Esophagus squamous epithelium (tissue), 5 donors: ENCODE measurements at places on chromosomes 7 and 10.

DNA sequence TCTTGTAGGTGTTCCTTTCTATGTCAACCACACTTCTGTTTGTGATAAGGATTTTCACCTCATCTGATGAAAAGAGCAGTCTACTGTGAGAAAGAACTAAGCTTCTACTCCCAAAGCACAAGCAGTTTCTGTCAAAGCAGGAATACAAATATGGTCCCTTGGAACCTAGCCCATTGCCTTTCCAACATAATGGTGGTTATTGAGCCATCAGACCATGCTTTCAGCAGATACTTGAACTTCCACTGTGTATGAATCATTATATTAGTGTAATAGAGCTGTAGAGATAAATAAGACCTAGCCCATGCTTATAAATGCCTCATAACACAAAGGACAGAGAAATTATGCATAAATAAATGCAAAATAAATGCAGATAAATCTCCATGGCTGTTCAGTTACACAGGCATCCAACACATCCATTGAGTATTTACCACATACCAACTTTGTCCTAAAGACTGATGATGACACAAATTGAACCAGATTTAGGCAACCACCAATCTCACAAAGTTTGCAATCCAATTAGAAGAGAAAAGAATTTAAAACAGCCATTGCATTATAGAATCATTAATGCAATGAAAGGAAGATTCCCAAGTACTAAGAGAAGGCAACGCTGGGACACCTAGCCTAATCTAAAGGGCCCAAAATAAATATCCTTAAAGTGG is 729.4 kb upstream of the C7orf33 start:
- DNase-seq = no peak

DNA sequence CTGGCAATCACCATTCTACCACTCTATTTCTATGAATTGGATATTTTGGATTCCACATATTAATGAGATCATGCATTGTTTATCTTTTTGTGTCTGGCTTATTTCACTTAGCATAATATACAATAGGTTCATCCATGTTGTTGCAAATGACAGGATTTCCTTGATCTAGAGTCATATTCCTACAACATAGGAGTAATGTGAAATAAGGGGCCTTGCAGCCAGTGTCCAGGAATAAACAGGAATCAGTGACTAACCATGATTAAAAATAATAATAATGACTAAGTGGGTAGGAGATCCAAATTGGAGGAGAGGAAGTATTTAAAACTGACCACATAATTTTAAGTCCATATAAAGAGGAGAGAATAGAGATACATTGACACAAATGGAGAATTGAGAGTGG is 49.9 kb downstream of the SCIN start:
- no peak for DNase-seq

DNA sequence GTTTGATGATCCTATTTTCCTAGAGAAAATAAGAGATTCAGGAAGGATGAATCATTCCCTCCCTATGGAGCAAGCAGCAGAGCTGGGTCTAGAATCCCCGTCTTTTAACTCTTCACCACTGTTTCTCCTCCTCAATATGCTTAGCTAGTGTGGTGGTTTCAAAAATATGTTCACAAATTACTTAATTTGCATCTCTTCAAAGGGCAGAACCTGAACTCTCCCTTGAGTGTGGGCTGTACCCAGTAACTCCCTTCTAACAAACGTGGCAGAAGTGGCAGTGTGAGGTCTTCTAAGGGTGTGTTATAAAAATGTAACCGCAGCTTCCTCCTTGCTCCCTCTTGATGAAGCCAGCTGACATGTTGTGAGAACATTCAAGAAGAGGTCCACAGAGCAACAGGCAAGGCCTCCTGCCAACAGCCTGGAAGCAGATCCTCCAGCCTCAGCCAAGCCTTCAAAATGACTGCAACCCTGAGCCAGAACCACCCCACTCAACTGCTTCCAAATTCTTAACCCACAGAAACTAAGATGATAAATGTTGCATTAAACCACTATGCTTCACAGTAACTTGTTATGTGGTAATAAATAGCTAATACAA is 36.6 kb downstream of the SRPK2 start:
- peak; percentile 17 for DNase-seq

GRCh38 chr7:47596502-47597202 is 14.7 kb upstream of the TNS3 start:
- no peak for DNase-seq

- DNase-seq = no peak
Observed at GRCh38 chr10:72753760-72754231, 61.9 kb downstream of the MCU start.

- DNase-seq = no peak
Observed at GRCh38 chr7:20224025-20224424, 6.8 kb upstream of the MACC1 start.

DNA sequence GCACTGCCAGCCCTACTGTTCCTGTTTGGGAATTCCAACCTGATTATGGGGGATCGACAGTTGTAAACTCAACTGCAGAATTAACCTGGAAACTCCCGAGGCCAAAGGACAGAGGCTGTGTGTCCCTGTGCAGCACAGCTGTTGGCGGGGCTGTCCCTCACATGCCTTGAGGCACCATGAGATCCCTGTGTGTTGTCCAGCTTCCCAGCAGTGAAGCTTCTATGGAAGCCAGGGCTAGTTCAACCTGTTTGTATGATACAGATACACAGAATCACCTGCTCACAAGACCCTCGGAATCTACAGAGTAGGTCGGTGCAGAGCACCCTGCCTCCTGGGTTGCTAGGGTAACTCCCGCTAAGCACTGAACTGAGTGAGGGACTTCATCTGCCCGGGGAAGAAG is 61.0 kb upstream of the EFCAB10 start:
- no peak for DNase-seq

- no peak for DNase-seq
Observed at GRCh38 chr7:132857031-132857430, 224.9 kb downstream of the CHCHD3 start.

DNA sequence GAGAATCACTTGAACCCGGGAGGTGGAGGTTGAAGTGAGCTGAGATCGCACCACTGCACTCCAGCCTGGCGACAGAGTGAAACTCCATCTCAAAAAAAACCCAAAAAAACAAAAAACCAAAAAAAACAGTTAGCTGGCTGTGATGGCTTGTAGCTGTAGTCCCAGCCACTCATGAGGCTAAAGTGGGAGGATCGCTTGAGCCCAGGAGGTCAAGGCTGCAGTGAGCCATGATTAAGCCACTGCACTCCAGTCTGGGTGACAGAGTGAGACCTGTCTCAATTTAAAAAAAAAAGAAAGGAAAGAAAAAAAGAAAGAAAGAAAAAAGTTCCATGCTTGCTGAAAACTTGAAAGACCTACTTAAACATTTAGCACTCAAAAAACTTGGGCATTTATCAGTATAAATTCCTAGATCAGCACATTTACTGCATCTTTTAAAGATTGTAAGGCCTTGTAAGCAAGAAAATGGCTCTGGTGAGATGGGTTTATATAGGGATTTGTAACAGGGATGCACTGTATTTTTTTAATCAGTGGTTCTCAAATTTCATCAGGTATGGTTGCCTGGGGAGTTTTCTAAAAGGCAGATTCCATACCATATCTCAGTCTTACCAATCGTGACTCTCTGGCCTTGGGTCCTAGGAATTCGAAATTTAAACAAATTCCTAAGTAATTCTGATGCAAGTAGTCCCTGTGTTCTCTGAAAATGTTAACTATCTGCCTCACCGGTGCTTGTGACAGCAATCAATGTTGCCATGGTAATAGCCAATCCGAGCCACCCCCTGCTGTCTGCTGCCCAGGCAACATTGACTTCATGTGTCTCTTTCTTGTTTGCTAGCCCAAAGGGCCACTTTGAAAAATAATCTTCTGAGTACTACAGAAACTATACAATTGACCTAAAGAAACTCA is 11.5 kb upstream of the NT5C2 start:
- no peak for DNase-seq

- no peak for DNase-seq
Observed at GRCh38 chr7:93535616-93536015, 38.9 kb downstream of the CALCR start.

- no peak for DNase-seq
Observed at GRCh38 chr7:75572814-75573213, 80.7 kb downstream of the SPDYE5 start.

DNA sequence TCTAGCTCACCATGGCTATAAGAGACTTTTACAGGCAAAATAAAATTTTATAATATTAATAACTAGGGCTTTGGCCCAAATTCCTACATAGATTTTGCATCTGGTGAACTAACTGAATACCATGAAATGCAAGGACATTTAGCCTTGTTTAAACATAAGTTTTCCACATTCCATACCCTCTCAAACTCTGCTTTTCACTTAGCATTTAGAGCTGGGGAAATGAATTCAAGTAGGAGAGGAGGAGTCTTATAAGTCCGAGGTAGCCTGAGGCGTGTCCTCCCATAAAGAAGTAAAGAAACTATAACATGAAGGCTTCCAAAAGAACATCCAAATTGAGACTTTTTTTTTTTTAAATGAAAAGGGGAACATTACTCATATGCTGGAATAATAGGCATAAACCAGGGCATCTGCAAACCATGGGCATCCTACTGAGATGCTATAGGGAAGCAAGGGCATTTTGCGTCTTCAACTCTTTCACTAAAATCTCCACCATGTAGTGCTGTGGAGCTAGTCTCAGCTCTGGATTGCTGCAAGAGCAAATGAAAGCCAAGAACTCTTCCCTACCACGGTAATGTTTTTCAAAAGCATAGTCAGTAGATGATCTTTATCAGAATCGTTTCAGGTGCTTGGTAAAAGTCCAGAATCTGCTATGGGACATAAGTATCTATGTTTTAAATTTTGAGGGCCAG is 79.1 kb downstream of the PALS2 start:
- no peak for DNase-seq

- no peak for DNase-seq
Observed at GRCh38 chr7:50315739-50316671, 11.5 kb downstream of the IKZF1 start.

GRCh38 chr10:100184840-100185239 is 989 bp downstream of the ERLIN1 start:
- no peak for DNase-seq

DNA sequence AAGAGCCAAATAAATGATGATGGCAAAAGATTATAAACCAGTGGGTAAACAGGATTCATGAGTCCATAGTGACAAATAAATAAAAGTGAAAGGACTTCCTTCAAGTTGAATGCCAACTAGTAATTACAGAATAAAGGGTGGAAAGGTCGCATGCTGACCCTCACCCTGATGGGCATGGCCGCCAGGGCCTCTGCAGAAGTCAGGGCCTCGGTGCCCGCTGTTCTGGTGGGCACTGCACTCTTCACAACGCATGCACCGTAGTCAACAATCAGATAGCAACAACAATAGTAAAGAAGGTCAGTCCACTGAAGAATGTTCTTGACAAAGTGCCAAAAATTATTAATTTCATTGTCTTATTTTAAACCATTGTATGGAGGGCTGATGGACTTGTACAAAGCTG is 123.2 kb upstream of the LANCL2 start:
- DNase-seq = no peak

DNA sequence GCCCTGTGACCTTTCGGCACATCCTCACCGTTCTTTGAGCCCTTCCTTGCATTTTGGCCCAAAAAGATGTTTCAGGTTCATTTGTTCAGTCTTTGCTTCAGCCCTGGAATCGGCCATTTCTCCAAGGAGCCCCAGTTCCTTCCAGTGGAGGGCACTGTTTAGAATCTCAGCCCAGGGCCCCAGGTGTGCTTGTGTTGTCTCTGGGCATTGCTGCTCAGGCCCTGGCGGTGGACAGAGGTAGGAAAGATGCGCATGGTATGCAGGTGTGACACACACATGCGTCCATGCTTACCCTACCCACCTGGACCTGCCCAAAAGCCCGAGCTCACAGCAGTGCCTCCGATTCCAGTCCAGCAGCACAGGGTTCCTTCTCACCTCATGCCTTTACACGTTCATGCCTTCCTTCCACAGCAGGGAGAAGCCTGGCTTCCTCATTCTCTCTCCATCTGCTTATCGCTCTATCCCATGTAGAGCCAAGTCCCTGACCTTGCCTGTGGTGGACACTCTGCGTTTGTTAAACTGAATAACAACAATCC is 70.6 kb downstream of the LHPP start:
- DNase-seq = no peak

DNA sequence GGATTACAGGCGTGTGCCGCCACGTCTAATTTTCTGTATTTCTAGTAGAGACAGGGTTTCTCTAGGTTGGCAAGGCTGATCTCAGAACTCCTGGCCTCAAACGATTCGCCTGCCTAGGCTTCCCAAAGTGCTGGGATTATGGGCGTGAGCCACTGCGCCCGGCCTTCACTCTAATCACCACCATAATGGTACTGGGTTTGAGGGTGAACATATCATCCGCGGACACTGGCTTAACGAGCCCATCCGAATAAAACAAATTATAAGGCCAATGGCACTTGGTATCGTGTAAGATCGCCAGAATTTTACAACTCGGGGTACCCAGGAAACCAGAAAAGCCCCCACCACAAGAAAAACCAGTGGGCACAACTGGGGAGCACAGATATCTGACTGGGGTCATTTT is 580 bp downstream of the FAM200A start:
- DNase-seq = no peak

GRCh38 chr10:29668628-29669027 is 33.9 kb upstream of the SVIL start:
- no peak for DNase-seq

DNA sequence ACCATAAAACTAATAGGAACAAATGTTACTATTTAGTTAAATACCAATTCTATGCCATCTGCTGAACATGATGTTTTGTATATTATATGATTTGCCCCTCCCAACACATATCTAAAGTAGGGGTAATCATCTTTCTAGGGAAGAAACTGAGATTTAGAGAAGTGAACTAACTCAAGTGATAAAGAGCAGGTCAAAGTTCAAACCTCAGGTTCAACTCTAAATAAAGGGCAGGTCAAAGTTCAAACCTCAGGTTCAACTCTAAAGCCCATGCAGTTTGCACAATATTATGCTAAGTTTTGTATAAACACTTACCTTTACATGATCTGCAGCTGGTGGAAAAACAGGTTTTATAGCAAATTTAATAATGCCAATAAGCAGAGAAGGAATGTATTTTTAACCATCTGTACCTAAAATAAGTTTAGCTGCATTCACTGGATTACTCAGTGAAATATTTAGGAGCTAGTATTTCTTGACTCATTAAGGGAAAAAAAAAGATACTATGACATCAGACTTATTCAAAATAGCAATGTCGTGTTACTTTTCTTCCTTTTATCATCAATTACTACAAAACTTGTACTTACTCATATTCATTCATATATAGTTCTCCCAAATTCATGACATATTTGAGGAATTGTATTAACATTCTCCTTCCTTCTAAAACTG is 1194.3 kb upstream of the CELF2 start:
- DNase-seq = no peak

DNA sequence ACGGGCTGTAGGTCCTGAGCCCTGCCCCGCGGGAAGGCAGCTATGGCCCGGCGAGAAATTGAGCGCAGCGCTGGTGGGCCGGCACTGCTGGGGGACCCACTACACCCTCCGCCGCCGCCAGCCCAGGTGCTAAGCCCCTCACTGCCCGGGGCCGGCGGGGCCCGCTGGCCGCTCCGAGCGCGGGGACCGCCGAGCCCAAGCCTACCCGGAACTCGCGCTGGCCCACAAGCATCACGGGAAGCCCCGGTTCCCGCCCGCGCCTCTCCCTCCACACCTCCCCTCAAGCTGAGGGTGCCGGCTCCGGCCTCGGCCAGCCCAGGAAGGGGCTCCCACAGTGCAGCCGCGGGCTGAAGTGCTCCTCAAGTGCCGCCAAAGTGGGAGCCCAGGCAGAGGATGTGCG is 5.5 kb upstream of the CACUL1 start:
- DNase-seq = no peak
